ENCODE measurements at places on chromosomes 5 and 9.

DNA sequence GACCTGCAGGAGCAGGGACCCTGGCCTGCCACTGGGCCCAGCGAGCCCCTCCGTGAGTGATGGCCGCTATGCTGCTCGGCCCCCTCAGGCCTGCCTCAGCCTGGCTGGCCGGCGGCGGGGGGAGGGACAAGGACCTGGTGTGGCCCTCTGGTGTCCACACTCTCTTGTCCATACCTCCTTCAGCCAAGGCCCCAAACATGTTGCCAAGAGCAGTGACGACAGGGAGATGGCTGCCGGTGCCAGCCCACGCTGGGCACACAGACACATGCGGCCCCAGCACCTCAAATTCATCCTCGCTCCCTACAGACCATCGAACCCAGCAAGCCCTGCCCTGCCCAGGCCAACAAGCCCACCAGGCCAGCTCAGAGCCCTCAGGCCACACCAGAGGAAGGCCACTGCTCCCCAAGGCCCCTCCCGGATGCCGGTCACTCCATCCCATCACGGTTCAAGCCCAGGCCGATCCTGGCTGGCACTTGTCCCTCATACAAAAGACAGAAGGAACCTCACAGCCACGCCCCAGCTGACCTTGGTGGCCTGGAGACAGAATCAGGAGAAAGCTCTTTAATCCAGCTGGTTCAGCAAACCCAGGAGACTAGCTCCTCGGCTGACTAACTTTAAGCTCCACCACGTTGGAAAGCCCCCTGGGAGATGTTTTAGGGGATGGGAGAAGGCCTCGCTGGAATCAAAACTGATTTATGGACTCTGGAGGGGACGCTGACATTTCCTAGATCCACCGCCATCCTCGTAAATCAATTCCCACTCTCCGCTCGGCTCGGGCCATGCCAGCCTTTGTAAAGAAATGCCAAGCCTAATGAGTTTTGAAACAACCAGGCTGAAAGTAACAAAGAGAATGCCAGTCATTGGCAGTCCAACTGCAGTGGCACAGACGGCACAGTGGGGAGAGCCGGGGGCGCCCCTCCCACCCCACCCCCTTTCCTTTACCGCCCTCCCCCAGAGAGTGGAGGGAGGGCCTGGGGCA, 84.9 kb downstream of the VAV2 start:
- DNase-seq, result no peak

DNA sequence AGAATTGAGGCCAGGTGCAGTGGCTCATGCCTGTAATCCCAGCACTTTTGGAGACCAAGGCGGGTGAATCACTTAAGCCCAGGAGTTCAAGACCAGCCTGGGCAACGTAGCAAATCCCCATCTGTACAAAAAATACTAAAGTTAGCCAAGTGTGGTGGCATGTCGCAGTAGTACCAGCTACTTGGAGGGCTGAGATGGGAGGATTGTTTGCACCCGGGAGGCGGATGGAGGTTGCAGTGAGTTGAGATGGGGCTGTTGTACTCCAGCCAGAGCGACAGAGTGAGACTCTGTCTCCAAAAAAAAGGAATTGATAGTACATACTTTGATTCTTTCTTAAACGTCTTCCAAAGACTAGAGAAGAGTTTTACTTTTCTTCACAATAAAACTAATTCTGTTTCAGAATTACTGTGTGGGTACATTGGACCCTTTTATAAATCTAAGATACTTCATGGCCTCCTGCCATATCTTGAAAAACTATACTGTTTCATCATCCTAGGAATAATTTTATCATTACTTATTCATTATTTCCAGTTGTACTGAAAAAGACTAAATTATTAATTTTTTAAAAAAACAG, 132.0 kb upstream of the GRHPR start:
- DNase-seq, result no peak

DNA sequence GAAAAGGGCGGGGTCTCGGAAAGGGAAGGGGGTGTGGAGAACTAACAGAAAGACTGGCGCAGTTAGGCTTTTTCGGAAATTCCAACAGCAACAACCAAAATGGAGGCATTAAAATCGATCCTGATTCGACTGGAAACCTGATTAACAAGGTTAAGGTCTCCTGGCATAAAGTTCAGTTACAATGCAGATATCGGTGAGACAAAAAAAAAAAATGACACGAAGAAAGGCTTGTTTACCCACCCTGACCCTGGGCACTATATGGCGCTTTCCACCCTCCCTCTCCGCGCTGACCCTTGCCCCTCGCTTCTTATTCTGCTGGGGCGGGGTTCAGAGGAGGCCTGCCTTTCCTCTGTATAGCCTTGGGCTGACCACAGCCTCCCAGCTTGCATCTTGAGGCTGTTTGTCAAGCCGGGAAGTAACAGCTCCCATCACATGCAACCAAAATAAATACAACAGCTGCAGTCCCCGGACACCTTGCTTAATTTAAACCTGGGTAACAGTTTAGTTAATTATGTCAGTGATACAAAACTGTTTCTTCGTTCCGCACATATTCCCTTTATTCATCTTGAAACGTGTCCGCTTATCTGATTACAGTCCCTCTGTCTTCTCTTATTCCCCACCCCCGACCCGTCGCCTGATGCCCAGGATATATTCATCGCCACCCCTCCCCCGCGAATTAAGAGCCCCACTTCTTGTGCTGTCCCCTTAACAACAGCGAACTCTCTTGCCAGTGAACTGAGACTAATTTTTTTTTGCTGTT, 795 bp upstream of the PJA2 start:
- DNase-seq, result peak; percentile 86

GRCh38 chr5:174236070-174236469, 190.6 kb downstream of the NSG2 start:
- no peak for DNase-seq

DNA sequence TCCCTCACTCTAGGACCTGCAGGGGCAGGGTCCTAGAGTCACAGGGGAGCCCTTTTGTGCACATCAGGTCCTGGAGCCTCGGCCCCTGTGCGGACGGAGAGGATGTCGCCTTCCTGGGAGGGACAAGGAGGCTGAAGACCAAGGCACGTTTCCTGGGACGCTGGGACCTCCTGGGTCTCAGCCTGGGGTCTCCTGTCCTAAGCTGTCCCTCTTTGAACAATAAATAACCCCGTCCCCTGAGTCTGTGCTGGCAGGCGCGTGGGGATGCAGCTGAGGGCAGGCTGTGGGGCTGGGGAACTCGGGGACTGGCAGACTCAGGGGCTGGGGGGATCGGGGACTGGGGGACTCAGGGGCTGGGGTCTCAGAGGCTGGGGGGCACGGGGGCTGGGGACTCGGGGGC, 31.1 kb downstream of the PAEP start:
- no peak for DNase-seq

GRCh38 chr9:12766357-12766756, 8.5 kb upstream of the LURAP1L start:
- no peak for DNase-seq

GRCh38 chr9:119941091-119941490, 571.9 kb upstream of the BRINP1 start:
- no peak for DNase-seq

DNA sequence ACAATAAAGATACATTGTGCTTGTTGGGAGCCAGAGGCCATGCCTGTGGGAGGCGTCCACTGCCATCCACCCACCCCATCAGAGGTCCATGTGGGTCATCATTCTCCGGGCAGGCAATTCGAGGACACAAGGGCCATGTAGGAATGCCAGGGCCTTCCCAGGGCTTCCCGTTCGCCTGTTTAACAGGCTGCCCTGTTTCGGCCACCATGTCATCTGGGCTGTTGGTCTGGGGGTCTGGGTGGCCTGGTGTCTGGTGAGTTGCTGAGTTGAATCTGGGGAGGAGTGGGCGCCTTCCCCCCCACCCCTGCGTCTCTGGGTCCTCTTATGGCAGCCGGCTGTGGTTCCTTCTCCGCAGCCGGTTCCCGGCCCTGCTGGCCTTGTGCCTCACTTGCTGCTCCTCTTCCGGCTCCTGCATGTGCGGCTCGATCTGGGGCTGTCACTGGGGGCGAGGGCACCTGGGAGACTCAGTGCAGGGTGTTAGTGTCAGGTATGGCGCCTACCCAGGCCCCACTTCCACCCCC, 117.4 kb downstream of the WNK2 start:
- no peak for DNase-seq

Data from astrocyte of the spinal cord (primary cell).